ENCODE measurements at places on chromosomes 5 and 9. TPM values are rescaled to one million over a fixed set of nuclear protein-coding genes. Genes with fewer than 3 reads are reported as not detected.
A peak's percentile ranks its signal among the peaks of the same experiment; 100 is the strongest.

DNA sequence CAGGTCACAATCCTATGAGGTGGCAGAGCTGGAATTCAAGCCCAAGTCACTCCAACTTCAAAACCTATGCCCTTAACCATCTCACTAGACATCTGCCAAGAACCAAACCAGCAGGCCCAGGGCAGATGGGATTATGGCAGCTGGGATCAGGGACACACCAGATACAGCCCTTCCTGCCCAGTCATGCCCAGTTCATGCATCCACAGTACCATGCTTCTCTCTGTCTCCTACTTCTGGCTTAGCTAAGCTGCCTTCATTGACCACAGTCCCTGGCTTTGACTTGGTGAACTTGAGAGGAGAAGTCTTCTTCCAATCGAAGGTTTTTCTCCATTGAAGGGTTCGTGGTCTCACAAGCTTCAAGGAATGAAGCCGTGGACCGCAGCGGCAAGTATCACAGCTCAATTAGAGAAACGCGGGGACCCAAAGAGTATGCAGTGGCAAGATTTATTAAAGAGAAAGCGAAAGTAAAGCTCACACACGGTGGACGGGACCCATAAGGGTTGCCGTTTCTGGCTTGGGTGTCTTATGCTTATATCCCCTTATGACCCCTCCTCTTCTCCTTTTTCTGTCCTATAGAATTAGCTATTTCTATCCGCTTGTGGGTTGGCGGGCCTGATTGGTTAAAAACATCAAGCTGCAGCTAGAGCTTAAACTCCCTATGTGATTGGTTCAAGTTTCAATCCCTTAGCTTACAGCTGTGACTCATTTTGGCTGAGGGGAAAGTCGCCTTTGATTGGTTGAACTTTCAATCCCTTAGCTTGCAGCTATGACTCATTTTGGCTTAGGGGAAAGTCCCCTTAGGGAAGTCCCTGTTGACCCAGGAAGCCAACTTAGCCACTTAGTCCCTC lies 101.2 kb downstream of the TRIM36 start:
- DNase-seq = peak; percentile 46

The OMD gene
- not detected for total RNA-seq

DNA sequence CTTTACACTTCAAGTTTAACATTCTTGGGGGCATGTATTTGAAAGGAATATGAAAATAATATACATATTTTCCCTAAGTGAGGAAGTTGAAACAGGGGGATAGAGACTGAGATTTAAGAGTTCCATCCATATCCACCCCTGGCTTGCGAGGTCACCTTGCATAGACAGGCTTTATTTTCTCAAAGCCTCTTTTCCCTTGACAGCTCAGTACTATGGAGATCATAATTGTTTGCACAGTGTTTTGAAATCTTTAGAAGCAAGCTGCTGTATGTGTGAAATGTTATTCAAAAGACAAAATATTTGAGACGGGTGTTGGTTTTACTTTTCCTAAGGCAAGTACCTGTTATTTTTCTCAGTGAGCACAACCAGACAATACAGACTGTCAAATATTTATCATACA lies 163.1 kb downstream of the LRRC70 start:
- no peak for DNase-seq

The PSMB7 gene
- total RNA-seq = 58.6 TPM

The ADAMTSL1 gene
- total RNA-seq = not detected

The KCNV2 gene
- total RNA-seq = not detected

- DNase-seq = no peak
Observed at GRCh38 chr9:120713257-120714087, 798 bp downstream of the MEGF9 start.

DNA sequence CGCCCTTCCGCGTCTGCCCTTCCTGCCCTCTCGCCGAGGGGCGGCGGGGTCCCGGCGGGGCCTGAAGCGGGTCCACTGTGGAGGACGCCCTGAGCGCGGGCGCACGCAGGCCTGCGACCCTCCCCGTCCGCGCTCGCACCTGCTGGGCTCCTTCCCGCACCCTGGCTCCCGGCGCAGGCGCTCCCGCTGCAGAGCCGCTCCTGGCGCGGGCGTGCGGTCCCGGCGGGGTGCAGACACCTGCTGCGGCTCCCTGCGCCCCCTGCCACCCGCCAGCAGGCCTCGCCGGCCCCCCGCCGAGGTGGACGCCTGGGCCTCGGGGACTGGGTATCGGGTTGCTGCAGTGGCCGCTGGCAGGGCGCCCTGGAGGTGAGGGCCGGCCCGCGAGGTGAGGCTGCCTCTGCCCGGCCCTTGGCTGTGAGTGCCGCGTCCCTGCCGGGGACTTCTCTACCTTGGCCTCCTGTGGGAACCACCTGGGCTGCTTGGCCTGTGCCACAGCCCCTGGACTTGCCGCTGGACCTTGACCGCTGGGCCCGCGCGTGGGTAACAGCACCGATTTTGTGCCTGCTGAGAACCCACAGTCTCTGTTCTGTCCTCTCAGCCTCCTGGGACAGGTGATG lies 627 bp downstream of the ARRDC1 start:
- no peak for DNase-seq

GRCh38 chr5:156920042-156920860 lies 42.8 kb downstream of the TIMD4 start:
- no peak for DNase-seq

GRCh38 chr9:105390871-105391270 lies 57.0 kb upstream of the FSD1L start:
- no peak for DNase-seq

GRCh38 chr5:52743970-52744369 lies 43.7 kb upstream of the ITGA1 start:
- peak; percentile 52 for DNase-seq

DNA sequence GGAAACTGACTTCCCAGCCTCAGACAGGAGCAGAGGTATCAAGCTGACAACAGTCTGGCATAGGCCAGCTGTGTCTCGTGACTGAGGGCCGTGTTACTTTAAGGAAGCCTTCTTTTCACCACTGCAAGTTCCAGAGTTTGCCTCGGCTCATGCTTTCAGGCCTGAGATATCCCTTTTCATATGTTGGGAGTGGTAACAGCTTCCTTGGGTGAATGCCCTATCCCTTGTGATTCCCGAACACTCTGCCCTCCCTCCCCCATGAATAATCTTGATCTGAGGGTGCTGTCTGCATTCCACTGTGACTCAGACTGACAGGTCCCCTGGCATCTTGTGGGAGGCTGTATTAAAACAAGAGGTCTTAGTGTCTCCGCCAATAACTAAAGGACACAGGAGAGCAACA lies 49.7 kb upstream of the ARL15 start:
- no peak for DNase-seq

The PPP3R2 gene
- not detected for total RNA-seq

GRCh38 chr5:53820119-53820801 lies 259.8 kb downstream of the NDUFS4 start:
- no peak for DNase-seq

DNA sequence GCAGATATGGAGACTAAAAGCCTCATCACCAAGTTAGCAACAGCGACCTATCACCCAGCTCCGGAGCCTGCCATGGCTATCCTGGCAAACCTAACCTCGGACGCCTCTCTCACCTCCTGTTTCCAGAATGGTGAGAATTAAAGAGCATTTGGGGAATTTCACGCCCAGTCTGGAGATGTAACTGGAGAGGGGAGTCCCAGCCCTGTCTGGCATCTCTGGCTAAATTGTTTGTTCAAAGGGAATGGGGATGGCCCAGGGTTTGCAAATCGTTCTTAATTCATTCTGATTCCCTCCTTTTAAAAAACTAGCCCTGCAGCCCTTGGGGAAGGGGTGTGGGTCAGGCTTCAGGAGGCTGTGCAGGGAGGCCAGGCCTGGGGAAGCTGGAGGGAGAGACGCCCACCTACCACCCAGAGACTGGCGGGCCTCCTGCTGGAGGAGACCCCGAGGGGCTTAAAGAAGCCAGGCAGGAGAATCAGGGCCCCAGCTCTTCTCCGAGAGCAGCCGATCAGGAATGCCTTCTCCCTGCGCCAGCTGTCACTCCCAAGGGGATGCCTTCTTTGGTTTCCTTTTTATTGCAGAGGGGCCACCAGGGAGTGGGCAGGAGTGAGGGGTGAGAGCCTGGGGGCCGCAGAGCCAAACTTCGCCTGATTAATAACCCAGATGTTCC lies 964 bp upstream of the COL5A1 start:
- no peak for DNase-seq

DNA sequence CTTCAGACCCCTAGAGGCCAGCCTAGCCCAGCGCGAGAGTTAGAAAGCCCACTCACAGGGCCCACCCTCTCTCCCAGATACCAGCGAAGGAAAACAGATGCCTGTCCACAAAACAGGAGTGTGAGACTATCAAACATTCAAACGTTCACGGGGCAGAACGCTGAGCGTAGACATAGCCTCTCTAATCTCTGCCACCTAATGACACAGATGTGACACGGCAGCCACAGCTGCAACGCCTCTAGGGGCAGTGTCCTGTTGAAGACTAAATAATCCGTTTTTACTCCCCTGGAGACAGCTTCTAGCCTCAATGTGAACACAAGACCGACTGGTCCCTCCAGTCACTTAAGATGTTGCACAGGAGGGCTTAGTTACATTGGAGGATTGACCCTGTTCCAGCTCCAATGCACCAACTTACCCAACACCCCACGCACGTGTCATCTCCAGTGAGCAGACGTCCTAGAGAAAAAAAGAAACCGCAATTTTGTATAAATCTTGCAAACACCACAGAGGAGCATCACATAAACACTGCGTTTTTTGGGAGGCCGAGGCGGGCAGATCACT lies 14.3 kb downstream of the DIPK1B start:
- peak; percentile 72 for DNase-seq

DNA sequence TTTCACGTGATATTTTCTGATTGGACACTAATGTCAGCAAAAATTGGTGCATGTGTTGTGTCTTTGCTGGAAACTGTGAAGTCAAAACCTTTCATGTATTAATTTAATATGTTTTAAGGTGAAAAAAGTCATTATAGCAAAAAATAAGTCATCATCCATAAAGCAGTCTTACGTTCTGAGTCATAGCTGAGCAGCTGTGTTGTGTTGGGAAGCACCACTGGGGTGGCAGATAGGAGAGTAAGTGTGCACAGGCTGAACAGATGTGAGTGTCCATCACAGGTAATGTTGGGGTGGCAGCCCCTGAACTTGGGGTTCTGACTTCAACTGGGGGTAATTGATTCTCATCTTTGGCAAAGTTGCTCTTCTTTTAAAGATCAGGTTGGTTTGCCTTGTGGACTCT lies 156.8 kb downstream of the NXNL2 start:
- DNase-seq = no peak

- no peak for DNase-seq
Observed at GRCh38 chr5:149666212-149666852, 63.8 kb upstream of the PPARGC1B start.

The HDHD3 gene
- 32.8 TPM for total RNA-seq

The SERF1B gene
- 54.3 TPM for total RNA-seq

The ECM2 gene
- not detected for total RNA-seq

- no peak for DNase-seq
Observed at GRCh38 chr5:33023649-33024048, 312.5 kb downstream of the NPR3 start.

DNA sequence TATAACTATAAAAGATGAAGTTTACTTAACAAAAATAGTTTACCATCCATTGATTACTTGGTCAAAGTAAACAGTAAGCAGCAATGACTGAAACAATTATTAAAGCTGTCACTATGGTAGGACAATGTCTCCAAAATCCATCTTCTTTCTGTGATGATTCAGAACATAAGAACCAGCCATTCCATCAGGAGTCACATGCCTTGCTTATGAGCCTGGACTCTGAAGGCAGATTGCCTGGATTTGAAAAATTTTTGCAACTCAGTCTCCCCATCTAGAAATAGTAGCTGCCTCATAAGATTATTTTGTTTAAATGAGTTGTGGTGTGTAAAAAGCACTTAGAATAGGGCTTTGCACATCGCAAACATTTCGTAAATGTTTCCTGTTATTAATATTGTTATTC lies 136.2 kb downstream of the LIFR start:
- DNase-seq = no peak

DNA sequence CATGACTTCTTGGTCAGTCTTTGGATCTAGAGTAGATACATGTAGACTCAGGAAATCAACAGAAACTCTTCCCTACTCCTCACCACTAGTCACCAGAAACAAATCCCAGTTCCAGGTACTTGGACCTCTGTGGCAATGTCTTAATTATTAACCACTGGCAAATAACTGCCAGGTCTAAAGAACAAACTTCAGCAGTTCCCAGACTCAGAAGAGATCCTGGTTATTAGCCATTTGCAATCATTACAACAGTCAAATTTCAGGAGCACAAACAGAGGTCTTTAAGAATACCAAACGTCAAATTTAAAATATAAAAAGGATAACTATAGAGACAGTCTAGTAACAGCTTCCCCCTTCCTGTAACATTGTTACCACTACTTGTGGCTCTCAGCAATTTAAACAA lies 10.2 kb downstream of the DIAPH1 start:
- DNase-seq = no peak

DNA sequence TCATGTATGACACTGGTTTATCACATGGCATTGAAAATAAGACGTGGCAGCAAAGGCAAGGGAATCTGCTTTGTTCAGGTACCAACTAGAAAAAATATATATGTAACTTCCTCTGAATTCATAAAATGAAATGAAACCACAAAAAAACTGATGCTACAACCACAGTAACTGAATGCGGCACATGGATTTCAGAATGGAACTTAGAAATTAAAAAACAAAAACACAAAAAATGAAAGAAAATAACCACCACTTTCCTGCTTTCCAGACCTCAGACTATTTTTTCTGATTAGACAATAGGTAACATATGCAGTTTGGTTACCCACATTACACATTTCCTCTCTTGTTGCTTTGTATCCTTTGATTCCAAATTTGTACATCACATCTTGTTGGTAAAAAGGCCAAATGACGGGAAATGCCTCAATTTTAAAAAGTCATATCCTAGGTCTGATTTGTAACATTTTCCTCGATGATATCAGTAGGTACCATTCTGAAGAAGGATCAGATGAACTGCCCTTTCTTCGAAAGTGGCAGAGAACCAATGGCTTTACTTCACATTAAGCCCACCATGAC lies 18.1 kb upstream of the PDCL start:
- DNase-seq = peak; percentile 60

The PDCD1LG2 gene
- total RNA-seq = 0.90 TPM

GRCh38 chr9:34636791-34637355 lies 714 bp downstream of the SIGMAR1 start:
- no peak for DNase-seq

DNA sequence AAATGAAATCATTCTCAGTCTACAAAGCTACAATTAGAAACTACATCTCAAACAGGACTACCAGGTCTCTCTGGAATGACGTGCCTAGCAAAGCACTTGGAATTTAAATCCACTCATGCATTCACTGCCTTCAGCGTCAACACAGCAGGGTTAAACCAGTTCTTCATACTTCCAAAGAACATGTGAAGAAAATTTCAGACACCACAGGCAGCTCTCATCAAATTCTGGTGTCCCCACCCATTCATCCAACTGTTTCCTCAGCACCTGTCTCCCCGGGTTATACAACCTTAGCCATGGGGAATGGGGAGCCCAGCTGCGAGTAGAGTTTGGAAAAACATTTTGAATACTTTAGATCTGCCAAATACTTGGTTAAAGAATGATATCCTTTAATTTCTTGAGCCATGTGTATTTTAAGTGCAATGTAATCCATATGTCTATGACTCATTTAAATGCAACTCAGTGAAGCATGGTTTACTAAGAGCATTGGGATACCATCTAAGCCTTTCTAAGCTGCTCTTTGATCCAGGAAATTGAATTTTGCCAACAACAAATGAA lies 17.5 kb downstream of the ADAM19 start:
- DNase-seq = no peak

GRCh38 chr5:99621772-99622681 lies 693.2 kb upstream of the CHD1 start:
- no peak for DNase-seq

GRCh38 chr9:99677281-99677680 lies 144.4 kb upstream of the NR4A3 start:
- DNase-seq = no peak

- DNase-seq = no peak
Observed at GRCh38 chr9:3828495-3828894, 302.7 kb upstream of the RFX3 start.
